ENCODE measurements at places on chromosomes 11 and 22. TPM values are rescaled to one million over a fixed set of nuclear protein-coding genes. Genes with fewer than 3 reads are reported as not detected.

GRCh38 chr11:67671211-67671520 is 3.3 kb downstream of the ALDH3B2 start:
- no peak for DNase-seq

DNA sequence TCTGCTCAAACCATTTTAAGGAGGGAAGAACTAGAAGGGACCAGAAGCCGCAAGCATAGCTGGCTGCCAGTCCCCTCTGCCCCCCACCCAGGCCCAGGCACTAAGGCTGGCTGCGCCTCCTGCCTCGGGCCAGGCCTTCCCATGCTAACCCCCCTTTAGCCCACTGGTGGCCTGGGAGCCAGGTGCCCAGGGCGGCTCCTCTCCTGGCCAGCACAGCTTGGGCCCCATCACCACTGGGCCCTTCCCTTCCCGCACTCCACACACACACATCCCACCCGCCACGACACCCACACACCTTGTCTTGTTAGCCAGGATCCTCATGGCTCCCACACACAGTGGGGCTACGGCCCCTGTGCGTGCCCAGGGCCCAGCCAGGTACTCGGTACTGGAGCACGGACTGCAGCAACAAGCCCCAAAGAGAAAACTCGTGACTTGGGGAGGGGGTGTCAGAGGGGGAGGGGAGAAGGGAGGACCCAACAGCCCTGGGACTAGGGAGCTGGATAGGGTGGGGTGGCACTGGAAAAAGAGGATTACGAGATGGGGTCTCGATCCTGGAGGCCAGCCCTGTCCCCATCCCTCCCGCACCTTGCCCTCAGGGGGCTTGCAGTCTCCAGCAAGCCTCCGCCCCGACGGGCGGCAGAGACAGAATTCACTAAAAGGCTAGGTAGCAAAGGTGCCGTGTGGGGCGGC is 16.0 kb downstream of the BCL9L start:
- DNase-seq = no peak

- DNase-seq = no peak
Measured at GRCh38 chr11:44564166-44564565, 1.3 kb upstream of the CD82 start.

- DNase-seq = no peak
Measured at GRCh38 chr11:62610814-62611704, 1.5 kb downstream of the EML3 start.

- DNase-seq = no peak
Measured at GRCh38 chr22:29225422-29226090, 19.9 kb downstream of the EMID1 start.

GRCh38 chr11:126391970-126392632 is 36.6 kb downstream of the ST3GAL4 start:
- DNase-seq = no peak

GRCh38 chr22:43148581-43148980 is 2.8 kb upstream of the TSPO start:
- DNase-seq = no peak

DNA sequence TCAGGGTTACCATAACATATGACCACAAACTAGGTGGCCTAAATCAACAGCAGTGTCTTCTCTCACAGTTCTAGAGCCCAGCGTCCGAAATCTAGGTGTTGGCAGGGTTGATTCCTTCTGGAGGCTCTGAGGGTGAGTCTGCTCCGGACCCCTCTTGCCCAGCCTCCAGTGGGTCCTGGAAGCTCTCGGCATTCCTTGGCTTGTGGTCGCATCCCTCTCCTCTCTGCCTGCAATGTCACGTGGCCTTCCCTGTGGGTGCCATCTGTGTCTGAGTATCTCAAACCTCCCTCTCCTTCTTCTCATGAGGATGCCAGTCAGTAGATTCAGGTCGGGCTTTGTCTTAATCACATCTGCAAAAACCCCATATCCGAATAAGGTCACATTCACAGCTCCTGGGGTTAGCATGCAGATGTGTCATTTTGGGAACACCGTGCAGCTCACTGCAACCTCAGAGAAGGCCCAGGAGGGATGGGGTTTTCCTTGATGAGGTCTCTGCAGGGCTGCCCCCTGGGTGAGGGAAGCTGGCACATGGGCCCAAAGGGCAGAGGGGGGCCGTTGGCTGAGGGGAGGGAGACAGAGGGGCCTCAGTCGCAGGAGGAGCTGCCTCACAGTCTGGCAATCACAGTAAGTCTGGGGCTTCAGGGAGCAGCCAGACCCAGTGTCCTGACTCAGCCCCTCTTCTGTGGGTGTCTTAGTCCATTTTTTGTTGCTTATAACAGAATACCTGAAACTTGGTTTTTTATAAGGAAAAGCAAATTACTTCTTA is 41.2 kb downstream of the PARVG start:
- DNase-seq = no peak

- DNase-seq = peak; percentile 12
Measured at GRCh38 chr11:46951864-46952263, 15.3 kb downstream of the CSTPP1 start.

DNA sequence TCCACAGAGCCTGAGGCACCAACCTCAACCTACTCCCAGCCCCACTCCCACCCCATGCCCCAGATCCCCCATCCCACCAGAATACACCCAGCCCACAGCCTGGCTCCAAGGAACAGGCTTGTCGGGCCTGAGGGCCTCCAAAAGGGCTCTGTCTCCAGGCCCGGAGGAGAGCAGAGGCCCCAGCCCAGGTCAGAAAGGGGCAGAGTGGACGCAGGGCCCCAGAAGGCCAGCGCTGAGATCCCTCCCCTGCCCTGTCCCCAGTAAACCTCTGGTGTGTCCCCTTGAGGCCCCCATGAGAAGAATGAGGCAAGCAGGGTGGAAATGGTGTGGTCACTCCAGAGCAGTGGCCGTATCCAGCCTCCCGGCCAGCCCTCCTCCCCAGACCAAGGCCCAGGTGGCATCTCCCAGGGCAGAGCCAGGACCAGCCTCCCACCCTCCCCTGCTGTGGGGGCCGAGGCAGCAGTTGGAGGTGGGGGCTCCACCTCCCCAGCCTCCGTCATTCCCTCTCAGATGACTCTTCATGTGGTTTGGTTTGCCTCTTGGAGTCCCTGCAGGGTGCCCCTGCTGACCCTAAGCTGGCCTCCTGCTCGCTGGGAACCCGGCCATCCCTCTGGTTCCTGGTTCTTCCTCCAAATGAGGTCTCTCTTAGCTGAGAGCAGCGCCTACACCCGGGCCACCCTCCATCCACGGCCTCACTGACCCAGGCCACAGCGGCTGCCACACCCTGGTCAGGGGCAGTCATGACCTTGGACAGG is 195.0 kb downstream of the IGLL1 start:
- DNase-seq = no peak

GRCh38 chr11:124302347-124303125 is 11.2 kb downstream of the OR8D1 start:
- DNase-seq = peak; percentile 8

DNA sequence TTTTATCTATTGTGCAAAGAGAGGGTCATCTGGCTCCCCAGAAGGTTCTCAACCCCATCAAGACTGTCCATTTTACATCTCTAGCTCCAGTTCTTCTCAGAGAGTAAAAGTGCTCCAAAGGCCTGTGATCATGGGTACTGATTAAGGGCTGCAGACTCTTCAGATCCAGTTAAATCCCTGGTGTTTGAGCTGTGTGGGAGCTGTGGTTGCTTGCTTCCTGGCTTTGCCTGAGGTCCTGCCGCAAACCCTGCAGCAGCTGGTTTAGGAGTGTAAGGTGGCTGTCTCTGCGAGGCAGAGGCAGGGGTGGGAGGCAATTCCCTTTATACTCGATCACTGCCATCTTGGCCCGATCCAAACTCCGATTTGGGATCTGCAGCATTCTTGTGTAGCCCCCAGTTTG is 1.2 kb downstream of the MRPL17 start:
- no peak for DNase-seq

DNA sequence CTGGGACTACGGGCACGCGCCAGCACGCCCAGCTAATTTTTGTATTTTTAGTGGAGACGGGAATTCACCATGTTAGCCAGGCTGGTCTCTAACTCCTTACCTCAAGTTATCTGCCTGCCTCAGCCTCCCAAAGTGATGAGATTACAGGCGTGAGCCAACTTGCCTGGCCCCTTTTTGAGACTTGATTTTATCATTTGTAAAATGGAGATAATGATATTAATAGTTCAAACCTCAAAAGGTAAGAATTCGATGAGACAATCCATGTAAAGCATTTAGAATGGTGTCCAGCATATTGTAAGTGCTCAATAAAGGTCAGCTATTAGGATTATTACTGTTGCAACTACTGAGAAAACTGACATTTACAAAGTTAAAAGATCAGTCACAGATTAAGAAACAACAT is 2.7 kb upstream of the BACE1 start:
- DNase-seq = no peak

DNA sequence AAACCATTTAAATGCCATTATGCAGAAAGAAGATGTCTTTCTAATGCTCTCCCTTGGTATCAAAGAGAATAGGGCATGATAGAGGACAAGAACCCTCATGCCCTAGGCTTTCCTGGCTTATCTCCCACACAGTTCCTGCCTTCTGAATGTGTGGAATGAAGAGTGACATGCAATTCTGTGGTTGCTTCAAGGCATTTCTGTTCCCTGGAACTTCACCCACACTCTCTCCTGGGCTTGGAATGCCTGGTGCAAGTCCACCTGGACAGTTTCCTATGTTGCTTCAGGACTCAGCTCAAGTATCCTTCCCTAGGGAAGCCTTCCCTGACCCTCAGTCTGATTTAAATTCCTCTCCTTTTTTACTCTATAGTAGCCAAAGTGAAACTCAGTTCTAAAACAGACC is 53.8 kb upstream of the DRD2 start:
- peak; percentile 42 for DNase-seq

DNA sequence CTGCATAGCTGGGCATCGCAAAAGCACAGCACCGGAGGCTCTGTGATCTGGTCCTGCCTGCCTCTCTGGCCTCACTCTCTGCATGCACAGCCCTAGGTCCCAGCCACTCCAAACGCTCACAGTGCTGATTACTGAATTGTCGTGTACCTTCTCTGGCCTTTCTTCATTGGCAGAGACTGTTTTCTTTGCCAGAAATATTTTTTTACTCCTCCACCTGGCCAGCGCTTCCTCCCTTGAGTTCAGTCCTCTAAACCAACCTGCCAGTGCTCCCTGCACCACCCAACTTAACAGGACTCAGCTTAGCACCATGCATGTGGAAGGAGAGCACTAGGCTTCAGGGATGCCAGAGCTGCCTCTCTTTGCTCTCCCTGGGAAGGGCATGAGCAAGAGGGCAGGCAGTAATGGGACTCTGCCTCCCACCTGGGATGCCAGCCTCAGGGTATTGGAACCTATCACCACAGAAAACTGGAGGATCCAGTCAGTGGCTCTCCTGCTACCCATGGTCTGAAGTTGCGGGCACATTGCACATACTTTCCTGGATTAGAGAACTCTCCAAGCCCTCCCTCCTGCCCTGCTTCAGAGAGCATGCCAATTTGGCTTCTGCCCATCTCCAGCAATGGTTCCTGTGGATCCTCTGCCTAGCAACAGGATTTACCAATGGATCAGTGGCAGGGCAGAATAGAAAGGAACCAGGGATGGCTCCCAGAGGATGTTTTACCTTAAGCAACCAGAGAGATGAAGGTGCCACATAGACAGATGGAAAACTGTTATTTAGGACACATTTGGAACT is 37.0 kb upstream of the GNAZ start:
- DNase-seq = no peak

DNA sequence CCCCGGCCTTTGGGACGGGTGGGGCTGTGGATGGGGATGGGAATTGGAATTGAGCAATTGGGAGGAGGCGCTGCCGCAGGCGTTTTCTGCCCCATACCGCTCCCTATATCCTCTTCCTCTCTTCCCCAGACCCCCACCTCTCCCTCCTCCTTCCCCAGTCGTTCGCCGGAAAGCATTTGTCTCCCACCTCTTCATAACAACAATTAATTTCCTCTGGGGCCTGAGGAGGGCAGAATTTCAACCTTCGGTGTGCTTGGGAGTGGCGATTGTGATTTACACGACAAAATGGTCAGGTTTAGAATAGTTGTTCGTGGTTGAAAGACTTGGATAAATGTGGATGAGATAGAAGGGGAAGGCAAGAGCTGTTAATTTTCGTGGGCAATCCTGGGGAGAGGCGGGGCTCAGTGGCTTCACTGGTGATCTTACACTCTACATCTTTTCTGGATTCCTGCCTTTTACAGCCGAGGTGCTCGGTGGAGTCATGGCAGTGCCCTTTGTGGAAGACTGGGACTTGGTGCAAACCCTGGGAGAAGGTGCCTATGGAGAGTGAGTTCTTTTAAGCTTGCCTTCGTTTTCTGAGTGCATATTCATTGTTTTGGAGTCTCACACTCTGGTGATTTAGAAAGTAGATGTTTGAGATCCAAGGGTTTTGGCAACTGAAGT is 1.5 kb downstream of the CHEK1 start:
- DNase-seq = peak; percentile 77

DNA sequence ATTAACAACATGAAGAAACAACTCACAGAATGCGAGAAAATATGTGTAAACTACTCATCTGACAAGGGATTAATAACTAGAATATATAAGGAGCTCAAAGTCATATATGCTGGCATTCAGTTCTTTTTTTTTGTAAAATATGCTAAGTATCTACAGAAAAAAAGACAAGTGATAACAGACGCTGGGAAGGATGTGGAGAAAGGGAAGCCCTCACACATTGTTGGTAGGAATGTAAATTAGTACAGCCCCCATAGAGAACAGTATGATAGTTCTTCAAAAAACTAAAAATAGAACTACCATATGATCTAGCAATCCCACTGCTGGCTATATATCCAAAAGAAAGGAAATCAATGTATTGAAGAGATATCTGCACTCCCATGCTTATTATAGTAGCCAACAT is 13.8 kb downstream of the GAB2 start:
- no peak for DNase-seq

GRCh38 chr11:46846510-46846830 is 390 bp upstream of the CKAP5 start:
- DNase-seq = no peak

DNA sequence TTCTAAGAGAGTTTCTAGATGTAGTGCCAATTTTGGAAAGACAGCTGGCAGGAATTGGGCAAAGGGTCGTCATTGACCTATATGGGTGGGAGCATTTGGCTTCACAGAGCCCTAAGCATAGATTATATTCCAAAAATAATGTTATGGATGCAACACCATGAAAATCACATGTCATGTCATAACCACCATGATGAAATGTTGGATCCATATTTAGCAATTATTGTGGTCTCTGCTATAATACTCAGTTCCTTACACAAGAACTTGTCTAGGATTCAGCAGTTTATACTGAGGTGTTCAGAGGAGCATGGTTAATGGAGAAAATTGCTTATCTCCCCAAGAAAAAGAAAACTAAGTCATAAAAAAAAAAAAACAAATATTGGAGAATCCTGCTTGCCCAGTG is 31.6 kb downstream of the NTM start:
- DNase-seq = no peak

GRCh38 chr11:3954448-3955298 is 99.2 kb downstream of the STIM1 start:
- no peak for DNase-seq

DNA sequence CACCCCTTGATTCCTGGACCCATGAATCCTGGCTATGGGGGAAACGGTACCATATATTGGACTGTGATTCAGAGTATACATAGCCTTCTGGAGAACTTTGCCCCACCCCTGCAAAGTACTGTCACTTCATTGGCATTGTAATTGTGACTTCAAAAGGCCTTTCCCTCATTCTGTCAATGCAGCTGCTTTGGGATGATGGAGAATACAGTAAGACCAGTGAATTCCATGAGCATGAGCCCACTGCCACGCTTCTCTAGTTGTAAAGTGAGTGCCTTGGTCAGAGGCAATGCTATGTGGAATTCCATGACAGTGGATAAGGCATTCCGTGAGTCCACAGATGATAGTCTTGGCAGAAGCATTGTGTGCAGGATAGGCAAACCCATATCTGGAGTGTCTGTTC is 25.7 kb upstream of the MSANTD2 start:
- no peak for DNase-seq

GRCh38 chr11:63867511-63867910 is 28.6 kb downstream of the MARK2 start:
- DNase-seq = no peak

POU2AF3 gene
- 0.45 TPM for total RNA-seq

TRPM5 gene
- not detected for total RNA-seq

MS4A7 gene
- total RNA-seq = not detected

Data from fibroblast of the aortic adventitia (primary cell).